ENCODE measurements at places on chromosomes 4 and X.

GRCh38 chr4:169416997-169417396 is 146.2 kb upstream of the SH3RF1 start:
- DNase-seq: no peak

DNA sequence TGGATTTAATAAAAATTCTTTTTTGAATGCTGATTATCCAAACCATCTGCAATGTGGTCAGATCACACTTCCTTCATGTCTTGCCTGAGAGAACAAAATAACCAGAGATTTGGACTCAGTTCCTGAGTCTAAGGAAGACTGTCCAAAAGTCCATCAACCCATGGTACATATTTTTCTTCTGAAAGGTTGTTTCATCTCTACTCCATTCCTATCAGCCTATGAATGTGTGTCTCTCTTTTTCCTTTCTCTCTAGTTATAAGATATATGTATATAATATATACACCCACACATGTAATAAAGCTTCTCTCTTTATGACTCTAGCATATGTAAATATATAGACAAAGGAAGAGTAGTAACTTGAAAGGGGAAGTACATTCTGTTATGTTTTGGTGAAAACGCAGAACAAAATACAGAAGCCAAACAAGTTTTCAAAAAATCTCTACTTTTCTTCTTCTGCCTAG is 226.9 kb downstream of the ARHGAP24 start:
- DNase-seq: no peak

DNA sequence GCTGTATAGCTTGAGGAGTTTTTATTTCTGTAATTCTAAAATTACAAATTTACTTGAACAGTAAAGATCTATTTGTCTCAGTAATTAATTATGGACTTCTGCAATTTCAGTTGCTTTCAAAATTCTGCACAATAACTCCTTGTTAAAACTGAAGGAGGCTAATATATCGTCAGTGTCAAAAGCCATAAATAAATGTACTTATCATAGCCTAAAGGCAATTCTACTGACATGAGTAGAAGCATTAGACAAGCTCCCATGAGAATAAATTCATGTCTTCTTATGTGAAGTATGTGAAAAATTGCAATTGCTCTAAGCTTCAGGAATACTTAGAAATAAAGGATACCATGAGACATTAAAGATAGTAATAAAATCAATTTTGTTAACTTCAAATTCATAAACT is 381.2 kb upstream of the PCDH10 start:
- no peak for DNase-seq

- DNase-seq: no peak
Measured at GRCh38 chr4:108556588-108557200, 63.7 kb upstream of the RPL34 start.

DNA sequence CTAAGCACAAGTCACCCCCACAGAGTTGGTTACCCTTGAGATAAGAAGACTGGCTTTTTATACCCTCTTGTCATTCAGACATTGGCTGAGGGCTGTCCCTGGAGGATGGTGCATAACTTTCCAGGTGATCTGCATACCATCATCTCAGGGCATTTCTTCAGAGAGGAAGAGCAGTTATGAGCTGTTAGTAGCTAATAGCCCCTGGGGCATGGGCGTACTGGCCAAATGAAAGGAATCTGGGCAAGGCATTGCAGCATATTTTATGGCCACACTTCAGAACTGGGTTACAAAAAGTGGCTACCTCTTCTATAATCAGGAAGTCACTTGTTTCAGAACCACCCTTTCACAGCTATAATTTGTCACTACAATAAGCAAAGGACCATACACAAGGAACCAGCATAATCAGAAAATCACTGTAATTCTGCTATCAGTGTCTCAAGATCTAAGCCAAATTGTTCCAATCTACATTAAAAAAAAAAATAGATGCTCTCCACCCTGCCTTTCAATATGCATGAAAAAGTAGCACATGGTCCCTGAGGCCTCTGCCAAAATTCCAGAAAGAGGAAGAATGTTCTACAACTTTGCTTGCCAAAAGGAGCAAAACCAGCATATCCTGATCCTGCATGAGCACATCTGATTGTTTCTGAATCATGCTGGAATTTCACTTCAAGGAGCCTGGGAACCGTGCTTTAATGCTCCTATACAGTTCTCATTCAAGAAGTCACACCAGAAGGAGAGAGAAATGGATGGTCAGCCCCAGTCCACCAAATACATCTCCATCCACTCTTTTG is 92.0 kb downstream of the TMEM144 start:
- no peak for DNase-seq

GRCh38 chr4:184959786-184960185 is 58.5 kb upstream of the HELT start:
- no peak for DNase-seq

DNA sequence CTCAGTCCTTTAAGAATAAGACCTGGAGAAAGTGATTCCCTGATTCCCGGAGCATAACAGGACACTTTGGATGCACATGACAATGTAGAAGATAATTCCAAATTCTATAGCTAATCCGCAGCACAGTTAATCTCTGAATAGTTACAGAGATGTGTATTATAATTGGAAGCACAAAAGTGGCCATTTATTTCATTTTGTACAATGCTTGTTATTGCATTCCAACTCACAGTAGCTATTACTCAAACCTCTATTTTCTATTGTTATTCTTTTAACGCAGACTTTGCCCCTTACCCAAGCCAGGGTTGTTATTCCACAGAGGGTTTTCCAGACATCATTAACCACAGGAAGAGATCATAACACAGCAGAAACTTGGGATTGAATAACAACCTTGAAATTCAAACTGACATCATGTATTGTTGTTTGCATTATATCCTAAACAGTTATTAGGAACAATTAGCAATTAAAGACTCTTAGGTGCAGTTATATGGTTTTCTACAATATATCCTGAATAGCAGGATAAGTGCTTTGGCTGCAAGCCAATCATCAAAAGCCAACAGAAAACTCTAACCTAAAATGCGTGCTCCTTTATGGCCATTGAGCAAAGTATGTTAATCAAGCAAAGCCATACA is 984.0 kb upstream of the TENM3 start:
- DNase-seq: no peak

- DNase-seq: no peak
Measured at GRCh38 chr4:24164797-24165196, 274.9 kb upstream of the PPARGC1A start.

- peak; percentile 31 for DNase-seq
Measured at GRCh38 chrX:28586981-28587551, at the start of gene IL1RAPL1. IL1RAPL1 (plus strand) TSS chrX:28587446.

- no peak for DNase-seq
Measured at GRCh38 chr4:11507920-11508319, 79.2 kb upstream of the HS3ST1 start.

- DNase-seq: no peak
Measured at GRCh38 chr4:14125375-14126129, 498.0 kb upstream of the BOD1L1 start.

DNA sequence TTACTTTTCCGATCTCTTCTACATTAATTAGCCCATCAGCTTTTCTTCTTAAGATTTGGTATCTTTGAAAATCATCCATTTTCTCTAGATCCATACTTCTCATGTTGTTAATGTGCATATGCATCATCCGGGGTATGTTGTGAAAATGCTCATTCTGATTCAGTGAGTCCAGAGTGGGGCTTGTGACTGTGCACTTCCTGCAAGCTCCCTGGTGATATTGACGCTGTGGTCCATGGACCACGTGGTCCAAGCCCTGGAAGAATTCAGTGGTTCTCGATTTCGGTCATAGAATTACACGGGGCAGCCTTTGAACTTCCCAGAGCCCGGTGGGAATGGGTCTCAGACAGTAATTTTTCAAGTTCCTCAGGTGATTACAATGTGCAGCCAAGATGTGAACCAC is 69.8 kb downstream of the ZFX start:
- no peak for DNase-seq

DNA sequence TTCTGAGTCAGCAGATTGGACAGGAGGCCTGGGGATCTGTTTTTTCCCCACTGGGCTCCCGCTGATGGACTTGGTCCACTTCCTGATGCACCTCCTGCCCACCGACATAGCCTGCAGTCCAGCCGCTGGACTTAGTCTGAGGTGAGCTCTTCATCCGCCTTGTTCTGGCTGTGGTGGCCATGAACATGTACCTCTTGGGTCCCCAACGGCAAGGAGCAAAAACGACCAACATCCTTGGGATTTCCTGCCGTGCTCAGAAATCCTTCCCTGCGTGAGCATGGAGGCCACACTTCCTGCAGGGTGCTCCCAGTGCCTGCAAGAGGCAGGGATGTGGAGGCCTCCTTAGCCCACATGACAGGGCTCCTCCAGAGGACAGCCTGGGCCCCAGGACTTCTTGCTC is 76.8 kb downstream of the CRMP1 start:
- DNase-seq: no peak

DNA sequence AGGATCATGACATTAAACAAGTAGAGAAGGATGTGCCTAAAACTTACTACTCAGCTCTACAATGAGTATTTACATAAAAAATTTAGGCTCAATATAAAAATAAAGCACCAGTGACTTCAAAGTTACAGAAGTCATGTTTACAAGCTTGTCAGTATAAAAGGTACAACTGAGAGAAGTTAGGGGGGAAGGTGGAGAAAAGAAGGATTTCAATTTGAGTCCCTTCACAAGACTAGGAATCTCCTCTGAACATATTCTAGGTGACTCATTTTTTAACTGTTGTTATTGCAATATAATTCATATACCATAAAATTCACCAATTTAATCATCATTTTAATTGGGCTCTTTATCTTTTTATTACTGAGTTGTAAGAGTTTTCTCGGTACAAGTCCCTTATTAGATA is 26.9 kb downstream of the FRYL start:
- no peak for DNase-seq

DNA sequence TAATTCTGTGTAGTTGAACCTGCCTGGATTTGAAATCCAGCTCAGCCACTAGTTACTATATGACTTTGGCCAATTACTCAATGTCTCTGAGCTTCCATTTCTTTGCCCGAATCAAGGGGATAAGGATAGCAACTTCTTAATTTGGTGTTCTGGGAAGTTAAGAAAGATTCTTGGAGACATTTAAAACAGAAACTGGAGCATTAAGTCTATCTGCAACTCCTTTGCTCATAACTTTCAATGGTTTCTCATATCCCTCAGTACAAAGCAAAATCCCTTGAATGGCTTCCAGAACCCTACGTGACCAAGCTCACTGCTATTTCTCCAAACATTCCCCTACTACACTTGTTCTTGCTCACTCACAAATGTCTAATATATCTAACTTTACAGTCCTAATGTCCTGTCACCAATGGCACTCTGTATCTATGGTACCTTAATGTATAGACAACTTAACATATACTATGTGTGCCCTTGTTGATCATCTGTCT is 849.1 kb upstream of the SLIT2 start:
- DNase-seq: no peak

DNA sequence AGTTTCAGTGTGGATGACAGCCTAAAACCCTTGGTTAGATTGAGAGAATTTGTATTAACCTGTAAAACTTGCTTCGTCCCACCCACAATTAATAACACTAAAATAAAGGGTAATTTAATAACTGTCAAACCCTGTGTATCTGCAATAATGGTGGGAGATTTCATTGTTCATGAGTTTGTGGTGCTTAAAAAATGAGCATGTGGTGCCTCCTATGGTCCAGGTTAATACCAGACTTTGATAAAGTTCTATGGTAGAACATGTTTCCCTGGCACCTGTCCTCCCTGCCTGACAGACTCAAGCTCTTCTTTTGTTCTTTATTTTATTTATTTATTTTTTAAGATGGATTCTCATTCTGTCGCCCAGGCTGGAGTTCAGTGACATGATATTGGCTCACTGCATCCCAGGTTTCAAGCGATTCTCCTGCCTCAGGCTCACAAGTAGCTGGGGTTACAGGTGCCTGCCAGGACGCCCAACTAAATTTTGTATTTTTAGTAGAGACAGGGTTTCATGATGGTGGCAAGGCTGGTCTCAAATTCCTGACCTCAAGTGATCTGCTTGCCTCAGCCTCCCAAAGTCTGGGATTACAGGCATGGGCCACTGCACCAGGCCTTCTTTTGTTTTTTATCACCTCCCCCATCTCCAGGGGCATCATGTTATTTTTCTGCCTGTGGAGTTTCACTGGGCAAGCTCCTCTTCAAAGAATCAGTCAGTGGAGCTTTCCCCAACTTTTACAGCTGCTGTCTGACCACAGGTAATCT is 289.2 kb downstream of the NR3C2 start:
- DNase-seq: no peak

DNA sequence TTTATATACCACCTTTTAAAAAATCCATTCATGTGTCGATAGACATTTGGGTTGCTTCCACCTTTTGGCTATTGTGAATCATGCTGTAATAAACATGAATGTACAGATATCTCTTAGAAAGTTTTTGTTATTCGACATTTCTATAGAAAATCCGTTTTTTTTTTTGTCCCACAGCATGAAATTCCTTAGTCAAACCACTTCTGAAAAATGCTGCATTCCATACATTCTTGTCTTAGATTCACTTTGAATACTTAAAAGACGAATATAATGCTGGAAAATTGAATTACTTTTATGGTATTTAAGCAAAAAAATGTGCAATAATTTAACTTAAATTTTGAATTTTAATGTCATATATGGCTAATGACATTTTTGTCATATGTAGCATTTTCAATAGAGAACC is 1345.5 kb downstream of the TECRL start:
- DNase-seq: peak; percentile 31

DNA sequence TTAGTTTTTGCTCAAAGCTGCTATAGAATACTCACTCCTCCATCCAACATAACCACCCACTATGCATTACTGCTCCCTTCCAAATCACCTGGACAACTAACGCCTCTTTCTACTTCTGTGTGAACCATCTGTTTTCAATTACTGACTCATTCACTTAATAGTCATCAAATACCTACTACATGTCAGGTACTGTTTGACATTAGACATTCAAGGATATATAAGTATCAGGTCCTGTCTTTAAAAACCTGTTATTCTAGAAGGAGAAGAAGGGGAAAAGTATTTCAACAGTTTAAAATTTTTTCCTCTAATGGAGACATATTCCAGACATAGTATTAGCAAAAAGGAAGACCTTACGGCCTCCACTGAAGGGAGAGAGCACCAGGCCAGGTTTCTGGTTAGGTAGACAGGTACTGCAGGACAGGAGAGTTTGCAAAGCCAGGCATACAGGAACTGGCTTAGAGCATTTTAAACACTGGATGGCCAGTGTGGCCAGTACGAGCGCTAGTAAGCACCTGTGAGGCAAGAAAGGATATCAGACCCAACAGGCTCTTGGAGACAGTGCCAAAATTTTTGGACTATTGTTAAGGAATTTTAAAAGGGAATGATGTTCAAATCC is 39.0 kb downstream of the SH3RF1 start:
- no peak for DNase-seq

DNA sequence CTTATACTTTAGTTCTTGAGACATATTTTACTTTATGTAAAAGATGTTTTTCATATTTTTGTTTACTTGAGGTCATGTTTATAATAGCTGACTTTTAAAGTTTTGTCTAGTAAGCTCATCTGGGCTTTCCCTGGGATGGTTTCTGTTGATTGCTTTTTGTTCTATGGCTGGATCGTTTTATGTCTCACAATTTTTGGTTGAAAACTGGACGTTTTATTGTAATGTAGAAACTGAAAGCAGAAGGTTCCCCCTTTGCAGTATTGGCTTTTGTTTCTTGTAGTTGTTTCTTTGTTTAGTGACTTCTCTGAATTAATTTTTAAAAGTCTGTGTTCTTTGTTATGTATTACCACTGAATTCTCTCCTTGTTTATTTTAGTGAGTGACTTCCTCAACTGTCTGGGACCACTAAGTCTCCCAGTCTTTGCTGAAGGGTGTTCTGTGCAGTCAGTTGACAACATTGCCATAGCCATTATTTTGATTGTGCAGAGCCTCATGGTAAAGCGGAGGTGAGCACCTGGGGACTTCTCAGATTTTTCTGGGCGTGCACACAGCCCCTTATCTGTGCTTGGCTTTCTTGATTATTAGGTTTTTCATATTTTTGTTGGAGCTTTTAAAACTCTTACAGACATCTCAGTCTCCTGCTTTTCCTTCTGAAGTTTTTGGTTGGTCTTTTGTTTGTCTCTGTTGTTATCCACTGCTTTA is 31.0 kb downstream of the KDM6A start:
- no peak for DNase-seq
